Thymus (tissue), 14 donors: ENCODE measurements at places on chromosomes 1 and 21.
A peak's percentile ranks its signal among the peaks of the same experiment; 100 is the strongest.

GRCh38 chr1:157653494-157653873, 47.1 kb downstream of the FCRL3 start:
- DNase-seq, result no peak

DNA sequence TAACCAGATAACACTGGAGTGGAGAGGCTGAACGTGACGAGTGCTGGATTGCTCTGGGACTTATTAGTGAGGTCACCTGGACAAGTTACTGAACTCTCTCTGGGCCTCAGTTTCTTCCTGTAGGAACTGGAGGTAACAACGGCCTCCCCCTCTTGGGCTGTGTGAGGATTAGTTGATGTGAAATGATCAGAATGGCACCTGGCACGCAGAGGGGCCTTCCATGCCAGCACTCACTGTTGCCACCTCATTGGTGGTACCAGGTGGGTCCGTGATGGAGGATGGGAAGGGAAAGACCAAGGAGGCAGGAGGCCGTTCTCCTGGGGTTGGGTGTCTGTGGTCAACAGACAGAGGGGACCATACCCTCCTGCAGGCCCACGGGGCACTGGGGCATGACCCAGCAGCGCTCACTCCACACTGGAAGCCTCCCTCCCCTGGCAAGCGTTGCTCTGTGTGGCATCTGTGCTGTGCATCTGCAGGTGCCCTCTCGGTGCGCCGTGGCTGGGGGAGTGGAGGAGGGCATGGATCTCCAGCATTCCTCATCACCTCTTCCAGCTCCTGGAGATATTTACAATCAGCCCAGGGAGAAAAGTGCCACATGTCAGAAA, 349.5 kb upstream of the VAMP3 start:
- DNase-seq, result no peak

DNA sequence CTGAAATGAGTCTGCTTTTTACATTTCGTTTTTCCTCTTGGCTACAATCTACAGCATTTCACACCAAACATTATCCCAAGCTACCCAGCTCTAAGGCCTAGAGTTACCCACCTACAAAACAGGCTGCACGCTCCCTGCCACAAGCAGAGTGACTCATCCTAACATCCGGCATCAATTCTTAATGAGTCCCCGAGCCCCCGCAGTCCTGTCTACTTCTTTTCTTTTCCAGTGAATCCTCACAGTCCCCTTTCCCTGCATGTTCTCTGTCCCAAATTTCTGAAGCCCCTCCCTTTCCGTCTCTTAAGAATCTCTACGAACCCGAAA, 650 bp downstream of the PCNX2 start:
- no peak for DNase-seq

DNA sequence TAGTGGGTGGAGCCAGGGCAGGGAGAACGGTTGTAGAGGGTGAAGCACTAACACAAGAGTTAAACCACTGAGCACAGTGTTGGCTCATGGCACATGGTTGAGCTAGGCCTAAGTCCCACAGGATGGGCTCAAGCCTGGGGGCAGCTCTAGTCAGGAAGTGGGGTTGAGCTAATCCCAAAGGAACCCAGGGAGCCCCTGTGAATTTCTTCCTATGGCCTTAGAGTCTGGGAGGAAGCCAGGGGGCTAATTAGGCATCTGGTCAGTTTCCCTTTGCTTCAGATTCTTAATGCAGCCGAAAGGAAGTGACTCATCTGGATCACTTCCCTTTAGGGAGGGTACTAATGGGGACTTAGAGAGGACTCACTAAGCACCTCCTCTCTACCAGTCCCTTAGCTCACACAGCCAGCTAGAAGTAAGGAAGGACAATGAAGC, 10.1 kb downstream of the CFAP45 start:
- DNase-seq, result no peak

GRCh38 chr1:211625040-211625439, 46.1 kb upstream of the SLC30A1 start:
- no peak for DNase-seq

DNA sequence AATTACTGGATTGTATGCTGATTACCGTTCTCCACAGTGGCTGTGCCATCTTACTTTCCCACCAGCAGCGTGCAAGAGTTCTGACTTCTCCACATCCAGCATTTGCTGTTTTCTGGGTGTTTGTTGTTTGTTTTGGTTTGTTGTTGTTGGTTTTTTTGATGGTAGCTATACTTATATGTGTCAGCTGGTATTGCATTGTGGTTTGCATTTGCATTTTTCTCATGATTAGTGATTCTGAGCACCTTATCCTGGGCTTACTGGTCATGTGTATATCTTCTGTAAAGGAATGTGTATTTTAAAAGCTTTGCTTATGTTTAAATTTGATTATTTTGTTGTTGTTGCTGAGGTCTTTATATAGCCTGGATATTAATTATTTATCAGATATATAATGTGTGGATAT, 66.9 kb upstream of the MAP1LC3C start:
- no peak for DNase-seq

GRCh38 chr1:40976952-40977690, 2.4 kb upstream of the CTPS1 start:
- DNase-seq, result peak; percentile 10

GRCh38 chr1:4605158-4605557, 49.3 kb upstream of the AJAP1 start:
- DNase-seq, result no peak

GRCh38 chr1:219298571-219299148, 125.0 kb downstream of the LYPLAL1 start:
- no peak for DNase-seq
